ENCODE measurements at places on chromosomes 7 and 10.

DNA sequence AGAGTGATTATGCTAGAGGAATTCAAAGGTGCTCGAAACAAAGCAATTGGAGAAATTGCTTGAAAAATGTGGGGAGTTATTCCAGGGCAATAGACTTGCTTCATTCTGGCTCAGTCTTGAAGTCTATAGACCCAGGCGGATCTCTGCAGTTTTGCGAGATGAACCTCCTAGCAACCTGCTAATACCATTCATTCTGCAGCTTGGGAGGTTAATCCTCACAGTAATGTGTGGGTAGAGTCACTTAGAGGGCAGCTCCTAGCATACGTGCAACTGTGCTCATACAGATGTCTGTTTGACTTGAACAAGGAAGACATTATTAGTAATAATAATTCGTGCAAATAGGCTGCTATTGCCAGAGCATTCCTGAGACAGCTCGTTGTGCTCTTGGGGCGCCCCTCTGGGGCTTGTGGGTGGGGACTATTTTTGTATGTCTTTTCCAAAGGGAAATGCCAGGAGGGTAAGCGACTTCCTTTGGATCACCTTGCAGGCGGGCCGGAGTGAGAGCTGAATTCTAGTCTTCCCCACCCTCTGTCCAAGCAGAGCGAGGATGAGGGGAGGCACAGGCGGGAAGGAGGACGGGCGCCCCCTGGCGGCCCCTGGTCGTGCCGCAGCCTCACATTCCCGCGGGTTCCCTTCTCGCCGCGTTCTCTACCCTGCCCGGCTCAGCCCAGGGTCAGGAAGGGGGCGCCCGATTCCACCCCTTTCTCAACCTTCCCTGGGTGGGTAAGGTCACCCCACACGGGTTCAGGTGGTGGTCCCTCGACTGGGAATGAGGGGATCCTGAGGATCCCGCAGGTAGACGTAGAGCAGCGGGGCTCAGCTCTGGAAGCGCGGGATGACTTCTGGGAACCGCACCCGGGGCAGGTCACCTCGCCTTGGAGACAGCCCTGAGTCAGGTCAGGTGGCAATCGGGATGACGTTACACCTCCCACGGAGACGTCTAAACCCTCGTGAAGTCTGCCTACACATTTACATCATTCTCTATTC is 241.5 kb downstream of the PHTF2 start:
- no peak for DNase-seq

DNA sequence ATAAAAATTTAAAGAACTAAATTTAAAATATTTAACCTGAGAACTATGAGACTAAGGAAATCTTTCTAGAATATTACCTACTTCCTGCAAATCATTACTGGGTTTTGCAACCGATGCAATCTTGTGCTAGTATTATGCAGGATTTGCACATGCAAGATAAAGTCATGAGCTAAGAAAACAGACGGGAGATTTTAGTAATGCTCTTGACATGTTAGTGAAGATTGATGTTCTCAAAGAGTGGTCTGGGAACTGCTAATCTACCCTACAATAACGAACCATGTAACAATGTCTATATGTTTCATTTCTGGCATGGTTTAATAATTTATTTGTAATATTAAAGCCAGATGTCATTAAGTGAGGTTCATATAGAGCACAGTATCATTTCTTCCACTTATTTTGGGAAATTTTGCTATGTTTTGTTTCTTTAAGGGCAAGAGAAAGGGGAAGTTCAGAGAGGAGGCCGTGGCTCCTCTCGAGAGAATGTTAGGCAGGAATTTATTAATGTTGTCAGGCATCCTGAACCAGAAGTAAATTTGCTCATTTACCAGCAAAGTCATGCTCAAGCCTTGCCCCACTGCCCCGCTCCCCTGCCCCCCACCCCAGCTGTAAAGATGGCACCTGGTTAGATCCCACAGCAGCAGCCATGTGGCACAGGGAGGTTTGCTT is 22.8 kb downstream of the LRRC17 start:
- DNase-seq, result no peak

DNA sequence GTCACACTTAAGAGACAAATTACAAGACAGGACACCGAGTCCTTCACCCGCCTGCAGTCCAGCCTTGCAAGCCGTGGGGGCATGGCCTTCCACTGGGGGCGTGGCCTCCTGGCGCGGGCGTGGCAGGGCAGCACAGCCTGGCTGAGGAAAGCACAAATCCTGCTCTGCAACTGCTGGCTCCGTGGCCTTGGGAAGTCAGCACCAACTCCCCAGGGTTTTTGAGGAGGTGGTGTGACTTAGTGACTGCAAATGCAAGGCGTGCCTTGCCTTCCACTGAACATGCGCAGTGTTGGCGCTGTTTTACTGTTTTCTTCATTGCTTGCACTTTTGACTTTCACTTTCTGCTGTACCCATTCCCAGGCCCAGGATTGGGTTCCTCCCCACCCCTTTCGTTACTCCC is 12.9 kb upstream of the BMS1 start:
- DNase-seq, result no peak

DNA sequence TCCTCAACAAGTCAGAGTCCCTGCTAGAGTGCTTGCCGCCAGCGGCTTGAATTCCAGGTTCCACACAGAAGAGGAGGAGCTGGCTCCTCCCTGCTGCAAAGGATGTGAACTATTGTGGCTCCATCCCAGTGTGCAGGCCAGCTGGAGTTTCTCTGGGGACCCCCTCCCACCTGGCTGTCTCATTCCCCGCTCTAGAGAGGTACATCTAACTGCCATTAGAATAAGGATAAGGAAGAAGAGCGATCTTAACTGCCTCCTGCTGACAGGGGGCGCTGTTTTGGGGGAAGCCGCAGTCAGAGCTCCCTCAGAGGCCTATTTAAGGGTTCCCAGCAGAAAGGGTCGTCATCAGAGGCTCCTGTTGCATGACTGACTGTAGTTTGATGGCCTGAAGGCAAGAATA is 40.8 kb upstream of the HECW1 start:
- no peak for DNase-seq

DNA sequence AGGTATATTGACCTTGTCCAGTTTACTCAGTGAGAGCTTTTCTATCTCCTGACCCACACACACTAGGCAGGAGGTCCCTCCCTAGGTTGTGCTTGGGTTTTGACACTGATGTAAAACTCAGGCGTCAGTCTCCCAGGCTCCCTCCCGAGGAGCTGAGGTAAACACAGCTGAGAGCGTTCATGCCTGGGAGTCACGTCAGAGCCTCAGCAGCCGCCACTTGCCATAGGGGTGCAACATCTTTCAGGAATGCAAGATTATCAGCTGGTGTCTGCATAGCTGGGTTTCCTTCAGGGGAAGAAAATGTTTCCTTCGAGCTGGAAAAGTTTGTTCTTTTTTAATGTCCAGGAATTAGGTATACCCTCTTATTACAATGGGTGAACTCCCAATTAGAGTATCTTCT is 70.6 kb downstream of the FGFR2 start:
- DNase-seq, result no peak

- no peak for DNase-seq
These were observed 224.3 kb downstream of the TWIST1 start for GRCh38 chr7:18893156-18893555.

DNA sequence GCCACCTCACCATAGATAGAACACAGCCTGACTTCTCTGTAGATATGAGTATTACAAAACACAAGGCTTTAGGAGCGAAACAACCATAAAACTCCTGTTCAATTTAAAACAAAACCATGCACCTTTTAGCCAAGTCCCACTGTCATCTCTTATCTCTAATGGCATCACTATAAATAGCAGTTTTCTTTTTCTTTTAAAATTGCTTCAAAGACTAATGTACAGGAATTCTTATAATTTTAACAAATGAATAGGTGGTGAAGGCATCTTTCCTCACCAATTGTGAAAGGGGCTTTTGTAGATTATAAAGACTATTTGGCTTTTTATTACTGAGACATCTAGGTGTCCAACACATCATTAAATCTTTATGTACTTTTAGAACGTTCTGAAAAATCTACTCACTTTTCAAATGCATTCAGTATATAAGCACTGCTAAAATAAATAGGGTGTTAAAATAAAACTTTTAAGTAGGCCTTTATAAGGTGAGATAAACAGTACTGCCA is 205.7 kb upstream of the GRM3 start:
- no peak for DNase-seq

DNA sequence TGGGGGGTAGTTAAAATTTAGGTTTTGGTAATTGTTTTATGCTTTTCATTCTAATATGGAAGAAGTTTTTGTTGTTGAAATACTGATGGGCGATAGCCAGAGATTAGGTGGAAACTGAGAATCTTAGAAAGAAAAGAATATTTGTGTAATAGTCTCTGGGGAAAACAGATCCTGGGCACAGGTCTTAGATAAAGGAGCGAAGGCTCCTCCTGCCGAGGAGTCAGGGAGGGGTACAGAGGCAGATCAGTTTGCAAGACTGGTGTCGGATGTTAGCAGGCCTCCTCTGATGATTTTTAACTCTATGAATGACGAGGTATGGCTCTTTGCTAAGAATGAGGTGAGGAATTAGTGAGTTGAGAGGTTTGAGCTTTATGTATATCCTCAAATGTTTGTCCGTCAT is 339.7 kb downstream of the HGF start:
- no peak for DNase-seq

DNA sequence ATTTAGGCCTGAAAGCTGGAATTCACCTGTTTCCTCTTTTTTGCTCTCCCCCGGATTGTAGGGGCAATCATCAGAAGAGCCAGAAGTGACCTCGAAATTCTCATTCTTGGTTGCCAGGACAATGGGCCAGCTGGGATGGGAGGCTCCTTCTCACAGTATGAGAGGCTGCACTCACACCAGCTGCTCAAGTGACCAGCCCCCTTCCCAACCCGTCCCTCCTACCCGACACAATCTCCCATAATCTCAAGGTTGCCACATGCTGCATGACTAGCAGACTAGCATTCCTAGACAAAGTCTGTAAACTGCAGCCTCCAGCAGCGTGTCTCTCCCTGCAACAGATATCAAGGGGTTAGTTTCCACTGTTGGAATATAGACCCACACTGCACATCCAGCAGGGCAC is 110.3 kb downstream of the C1GALT1 start:
- DNase-seq, result no peak

- DNase-seq, result no peak
These were observed 9.3 kb upstream of the SPOCK2 start for GRCh38 chr10:72097448-72098300.

GRCh38 chr7:36747280-36748016 is 23.2 kb upstream of the AOAH start:
- no peak for DNase-seq

GRCh38 chr10:3892440-3893425 is 107.7 kb upstream of the KLF6 start:
- DNase-seq, result no peak

DNA sequence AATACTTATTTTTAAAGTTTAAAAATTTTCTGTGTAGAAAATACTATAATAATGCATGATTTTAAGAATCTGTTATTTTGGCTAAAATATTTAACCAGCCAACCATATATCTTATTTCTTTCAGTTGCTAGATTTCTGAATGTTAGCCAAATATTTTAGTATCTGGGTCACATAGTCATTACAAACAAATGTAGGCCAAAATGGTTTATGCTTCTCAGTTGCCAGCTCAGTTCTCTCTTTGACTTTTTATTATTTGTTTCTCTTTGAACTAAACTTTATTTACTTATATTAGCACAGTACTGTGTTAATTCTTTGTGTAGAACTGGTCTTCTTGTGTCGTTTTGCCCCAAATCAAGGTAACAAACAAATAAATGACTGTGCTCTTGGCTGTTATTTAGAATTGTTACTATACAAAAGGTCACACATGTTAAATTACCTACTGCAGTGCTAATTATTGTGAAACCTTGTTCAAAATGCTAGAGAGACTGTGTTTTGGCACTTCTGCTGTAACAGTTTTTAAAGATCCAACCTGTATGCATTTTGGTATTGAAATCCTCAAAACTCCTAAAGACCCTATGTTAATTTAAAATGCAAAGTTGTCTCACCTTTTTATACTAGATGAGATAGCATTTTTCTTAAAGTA is 39.8 kb downstream of the ZEB1 start:
- DNase-seq, result no peak

GRCh38 chr10:22518167-22518724 is 172.9 kb downstream of the SPAG6 start:
- DNase-seq, result no peak

- DNase-seq, result peak; percentile 17
These were observed 51.2 kb downstream of the PDK4 start for GRCh38 chr7:95545007-95545615.

- DNase-seq, result no peak
These were observed 40.6 kb upstream of the MAGI2 start for GRCh38 chr7:79494046-79494445.

GRCh38 chr10:129912986-129913695 is 50.9 kb downstream of the EBF3 start:
- DNase-seq, result no peak

- DNase-seq, result no peak
These were observed 92.0 kb downstream of the ZFAND4 start for GRCh38 chr10:45580371-45581215.

- DNase-seq, result no peak
These were observed 148.4 kb downstream of the TMEM26 start for GRCh38 chr10:61304746-61305145.

DNA sequence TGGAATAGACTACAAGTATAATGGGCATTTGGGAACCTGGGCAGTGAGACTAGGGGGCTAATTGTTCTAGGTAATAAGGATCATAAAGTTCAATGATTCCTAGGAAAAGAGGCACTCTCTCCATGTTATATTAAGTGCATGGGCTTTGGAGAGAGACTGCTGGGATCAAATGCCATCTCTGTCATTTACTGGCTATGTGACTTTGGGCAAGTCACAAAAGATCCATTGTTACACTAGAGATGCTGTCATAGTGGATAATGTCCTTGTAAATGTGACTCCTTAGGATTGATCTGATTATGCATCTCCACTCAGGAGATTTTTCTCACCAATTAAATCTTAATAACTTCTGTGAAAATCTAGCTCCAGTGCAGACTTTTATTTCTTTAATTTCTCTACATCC is 156.3 kb upstream of the CACNA2D1 start:
- DNase-seq, result no peak

DNA sequence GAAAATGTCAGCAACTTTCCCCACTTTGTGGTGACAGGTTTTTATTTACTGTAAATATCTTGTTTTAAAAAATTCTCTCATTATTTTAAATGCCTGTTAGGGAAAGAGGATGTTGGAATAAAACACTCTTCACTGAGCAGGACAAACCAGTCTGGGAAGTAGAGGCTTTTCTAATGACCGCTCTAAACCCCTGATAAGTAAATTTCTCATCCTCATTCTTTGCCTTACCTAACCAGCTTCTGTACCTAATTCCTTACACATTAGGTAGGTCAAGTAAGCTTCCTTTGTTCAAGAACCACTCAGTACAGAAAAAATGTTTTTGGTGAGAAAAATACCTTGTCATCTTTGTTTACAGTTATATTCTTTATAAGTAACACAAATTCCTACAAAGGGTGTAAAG is 143.6 kb downstream of the GPR85 start:
- no peak for DNase-seq

GRCh38 chr10:49257154-49257553 is 41.8 kb upstream of the C10orf71 start:
- DNase-seq, result no peak

GRCh38 chr7:133059263-133059662 is 22.6 kb downstream of the CHCHD3 start:
- DNase-seq, result no peak

Measured in SHP77 treated with DMSO at 0.1 percent for 48 hours (cell line).